Stimulated activated CD8-positive, alpha-beta memory T cell treated with anti-CD3 and anti-CD28 coated beads, Interleukin-7, amount 100 ng/mL, for 1 hour (primary cell): ENCODE measurements at places on chromosomes 5 and 9.

DNA sequence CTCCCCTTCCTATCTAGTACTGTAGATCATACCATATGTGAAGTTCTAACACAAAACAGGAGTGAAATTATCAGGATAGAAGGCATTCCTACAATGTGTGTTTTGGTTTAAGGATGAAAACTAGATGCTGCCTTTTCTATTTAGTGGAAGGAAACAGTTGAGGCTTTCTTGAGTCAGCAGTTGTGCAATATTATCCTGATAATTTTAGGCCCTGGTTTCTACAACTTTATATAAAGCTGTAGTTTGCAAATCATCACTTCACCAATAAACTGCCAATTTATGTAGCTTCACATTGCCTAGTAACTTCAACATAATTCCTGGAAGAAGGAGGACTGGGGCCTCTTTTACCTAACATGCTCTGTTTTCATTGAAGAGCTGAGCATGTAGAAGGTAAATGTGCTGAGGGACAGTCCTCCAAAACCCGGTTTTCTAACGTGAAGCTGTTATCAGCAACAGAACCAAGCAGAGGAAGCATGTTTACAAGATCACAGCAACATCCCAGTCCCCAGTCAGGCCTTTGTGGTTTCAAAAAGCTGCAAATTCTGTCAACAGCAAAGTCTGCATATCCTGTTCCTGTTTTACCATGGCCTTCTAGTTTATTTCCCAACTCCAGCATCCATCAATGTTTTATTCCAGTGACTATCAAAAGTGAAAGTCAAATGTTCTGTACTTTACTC lies 513.4 kb upstream of the MEF2C start:
- DNase-seq, result no peak

DNA sequence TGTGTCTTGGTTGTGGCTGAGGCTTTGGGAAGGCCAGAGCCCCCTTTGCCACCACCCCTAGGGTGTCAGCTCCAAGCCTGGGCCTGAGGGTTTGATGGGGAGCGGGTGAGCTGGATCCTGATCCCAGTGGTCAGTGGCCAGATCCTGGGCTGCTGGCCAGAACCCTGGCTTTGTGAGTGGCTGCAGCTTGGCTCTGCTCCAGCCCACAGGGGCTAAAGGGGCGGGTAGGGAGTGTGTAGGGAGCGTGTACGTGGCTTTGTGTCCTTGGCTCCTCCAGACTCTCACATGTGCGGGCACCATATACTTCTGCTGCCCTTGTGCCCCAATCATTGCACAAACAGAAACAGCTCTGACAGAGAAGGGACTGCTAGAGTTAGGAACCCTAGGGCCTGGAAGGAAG lies 1.2 kb upstream of the IL11RA start:
- DNase-seq, result no peak

- DNase-seq, result no peak
These were observed 25.2 kb upstream of the CEMIP2 start for GRCh38 chr9:71793386-71794105.

DNA sequence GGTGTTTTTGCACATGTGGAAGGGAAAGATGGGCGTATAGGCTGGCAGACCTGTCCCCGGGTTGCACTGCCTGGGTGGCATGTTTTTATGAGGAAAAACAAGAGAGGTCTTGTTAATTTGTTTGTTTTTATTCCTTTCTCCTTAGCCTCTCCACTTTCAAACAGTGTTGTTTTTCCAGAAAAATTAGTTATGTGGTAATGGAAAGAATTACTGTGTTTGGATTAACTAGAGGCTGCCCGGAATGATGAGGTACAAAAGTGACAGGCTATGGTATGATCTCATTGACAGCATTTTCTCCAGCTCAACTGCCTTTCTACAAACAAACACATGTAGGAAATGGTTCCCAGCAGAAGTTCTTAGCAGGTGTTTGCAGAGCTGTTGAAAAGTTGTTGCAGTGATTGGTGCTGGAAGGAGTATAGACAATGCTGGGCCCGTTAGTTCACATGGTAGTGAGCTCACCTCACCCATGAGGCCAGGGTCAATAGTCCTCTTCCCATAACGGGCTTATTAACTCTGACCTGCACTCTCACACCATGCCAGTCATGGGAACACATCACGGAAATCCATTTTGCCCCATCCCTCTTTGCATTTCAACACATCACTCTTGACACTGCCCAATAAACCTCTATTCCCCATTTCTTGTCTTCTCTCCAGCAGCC lies 111.3 kb upstream of the SAP30L start:
- no peak for DNase-seq

DNA sequence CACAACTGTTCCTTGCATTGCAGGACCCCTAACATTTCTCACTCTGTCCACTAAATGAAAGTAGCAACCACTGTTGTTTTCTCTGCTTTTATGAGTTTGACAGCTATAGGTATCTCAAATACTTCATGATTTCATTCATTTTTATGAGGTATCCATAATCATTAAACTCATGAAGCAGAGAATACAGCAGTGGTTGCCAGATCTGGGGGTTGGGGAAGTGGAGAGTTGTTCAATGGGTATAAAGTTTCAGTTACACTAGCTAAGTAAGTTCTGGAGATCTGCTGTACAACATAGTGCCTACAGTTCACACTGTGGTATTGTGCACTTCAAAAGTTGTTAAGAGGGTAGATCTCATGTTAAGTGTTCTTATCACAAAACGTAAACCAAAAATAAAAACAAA lies 23.4 kb upstream of the CAMK4 start:
- DNase-seq, result no peak

DNA sequence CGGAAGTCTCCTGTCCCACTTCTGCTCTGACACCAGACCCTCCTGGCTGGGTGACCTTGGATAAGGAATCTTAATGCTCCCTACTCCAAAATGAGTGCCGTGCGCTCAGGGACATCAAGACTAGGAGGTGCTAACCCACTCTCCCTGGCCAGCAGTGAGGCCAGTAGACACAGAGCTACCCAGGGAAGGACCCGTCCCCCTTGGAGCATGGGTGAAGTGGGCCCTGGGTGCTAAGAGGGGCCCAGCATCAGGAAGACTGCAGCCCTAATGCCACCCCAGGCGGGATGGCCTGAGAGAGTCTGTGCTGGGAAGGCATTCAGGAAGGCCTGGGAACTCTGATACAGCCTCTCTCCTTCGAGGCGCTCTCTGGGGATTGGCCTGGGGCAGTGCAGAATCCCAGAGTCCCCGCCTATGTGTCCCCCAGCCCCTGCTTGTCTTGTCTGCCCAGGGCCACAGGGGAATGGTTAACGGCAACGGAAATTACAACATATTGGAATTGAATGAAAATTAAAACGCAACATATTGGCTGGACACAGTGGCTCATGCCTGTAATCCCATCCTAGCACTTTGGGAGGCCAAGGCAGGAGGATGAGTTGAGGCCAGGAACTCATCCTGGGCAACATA lies 29.7 kb upstream of the RNU6ATAC start:
- DNase-seq, result no peak

DNA sequence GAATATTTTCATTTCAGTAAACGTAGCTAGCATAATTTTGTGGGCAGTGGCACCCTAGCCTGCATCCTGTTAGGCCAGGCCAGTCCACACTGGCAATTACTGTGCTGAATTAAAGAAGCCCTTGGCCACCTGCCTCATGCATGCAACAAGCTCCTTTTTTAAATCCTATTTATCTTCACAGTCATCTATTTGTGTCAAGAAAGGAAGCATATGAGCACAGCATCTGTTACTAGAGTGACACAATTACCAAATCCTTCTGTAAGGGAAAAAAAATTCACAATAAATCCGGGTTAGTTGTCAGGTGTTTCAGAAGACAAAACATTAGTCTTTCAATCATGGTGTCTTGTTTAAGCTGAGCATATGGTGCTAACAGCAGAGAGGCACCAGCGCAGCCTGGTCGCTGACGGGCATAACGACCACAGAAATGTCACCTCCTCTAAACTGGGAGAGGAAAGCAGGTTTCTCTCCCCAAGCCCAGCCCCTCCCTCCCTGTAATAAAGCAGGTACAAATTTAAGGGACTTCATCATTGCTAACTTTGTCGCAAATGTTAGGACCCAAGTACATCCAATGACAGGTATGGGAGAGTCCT lies 520.6 kb downstream of the CTNND2 start:
- no peak for DNase-seq

DNA sequence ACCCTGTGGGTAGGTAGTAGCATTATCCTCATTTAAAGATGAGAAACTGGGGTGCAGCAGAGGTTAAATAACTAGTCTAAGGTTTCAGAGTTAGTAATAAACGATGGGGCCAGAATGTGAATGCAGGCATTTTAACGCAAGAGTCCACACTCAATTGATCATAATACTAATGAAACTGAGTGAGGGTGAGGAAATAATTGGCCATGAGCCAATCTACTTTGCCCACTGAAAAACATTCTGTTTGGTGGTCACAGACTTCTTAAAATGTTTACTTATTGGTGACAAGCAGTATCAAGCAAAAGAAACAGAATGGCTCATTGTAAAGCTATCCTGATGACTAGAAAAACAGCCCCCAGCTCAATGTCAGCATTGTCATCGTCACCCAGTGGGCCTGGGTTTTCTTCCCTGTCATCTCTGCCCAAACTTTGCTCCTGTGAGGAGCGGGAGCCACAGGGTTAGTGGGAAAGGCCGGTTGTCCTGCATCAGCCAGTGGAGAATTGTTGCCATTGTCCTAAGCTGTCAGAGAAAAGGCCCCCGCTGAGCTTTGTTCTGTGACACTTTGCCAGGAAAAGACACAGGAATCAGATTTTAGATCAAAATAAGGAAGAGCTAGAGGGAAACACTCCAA lies 77.3 kb upstream of the MAN2A1 start:
- no peak for DNase-seq

GRCh38 chr9:136326061-136326760 lies 1.1 kb upstream of the GPSM1 start:
- no peak for DNase-seq

- no peak for DNase-seq
These were observed 19.0 kb upstream of the FER start for GRCh38 chr5:108728566-108729241.

GRCh38 chr9:2320114-2320513 lies 301.5 kb upstream of the VLDLR start:
- DNase-seq, result no peak

GRCh38 chr5:150662731-150663516 lies 1.9 kb downstream of the MYOZ3 start:
- no peak for DNase-seq

- no peak for DNase-seq
These were observed 202.5 kb downstream of the CDK5RAP2 start for GRCh38 chr9:120377268-120378159.

GRCh38 chr5:113058269-113058668 lies 81.7 kb downstream of the DCP2 start:
- no peak for DNase-seq

DNA sequence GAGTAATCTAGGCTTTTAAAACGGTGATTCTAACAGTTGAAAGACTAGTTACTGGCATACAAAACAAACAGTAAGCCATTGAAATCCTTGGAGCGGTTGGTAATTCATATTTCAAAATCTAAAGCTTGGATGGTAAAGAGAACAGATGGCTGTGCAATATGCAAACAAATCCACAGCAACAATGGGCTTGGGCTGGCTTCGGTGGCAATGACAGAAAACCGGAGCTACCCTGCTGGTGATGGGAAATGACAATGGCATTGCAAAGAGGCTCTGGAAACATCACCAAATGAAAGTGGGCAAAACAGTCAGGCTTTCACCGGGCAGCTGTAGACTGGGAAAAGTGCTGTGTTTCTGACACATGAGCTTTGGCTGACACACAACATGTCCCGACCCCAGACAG lies 42.2 kb downstream of the MED27 start:
- no peak for DNase-seq

GRCh38 chr9:88464851-88465250 lies 70.1 kb upstream of the NXNL2 start:
- no peak for DNase-seq

- DNase-seq, result no peak
These were observed 168.5 kb upstream of the ISL1 start for GRCh38 chr5:51214746-51215145.

DNA sequence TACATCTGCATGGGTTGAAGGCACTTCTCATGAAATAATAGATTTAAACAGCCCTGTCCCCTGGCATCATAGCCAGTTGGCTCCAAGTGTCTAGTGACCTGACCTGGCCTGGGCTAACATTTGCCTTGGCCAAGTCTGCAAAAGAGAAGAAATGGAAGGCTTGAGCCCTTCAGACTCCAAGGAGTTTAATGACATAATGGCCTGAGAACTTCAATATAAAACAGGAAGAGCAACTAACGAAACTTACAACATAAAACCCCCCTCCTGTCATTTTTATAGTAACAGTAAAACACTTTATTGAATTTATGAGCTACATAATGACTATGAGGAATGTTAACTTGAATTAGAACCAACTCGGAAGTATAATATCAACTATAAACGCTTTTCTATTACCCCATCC lies 218.8 kb upstream of the TBCA start:
- DNase-seq, result no peak

DNA sequence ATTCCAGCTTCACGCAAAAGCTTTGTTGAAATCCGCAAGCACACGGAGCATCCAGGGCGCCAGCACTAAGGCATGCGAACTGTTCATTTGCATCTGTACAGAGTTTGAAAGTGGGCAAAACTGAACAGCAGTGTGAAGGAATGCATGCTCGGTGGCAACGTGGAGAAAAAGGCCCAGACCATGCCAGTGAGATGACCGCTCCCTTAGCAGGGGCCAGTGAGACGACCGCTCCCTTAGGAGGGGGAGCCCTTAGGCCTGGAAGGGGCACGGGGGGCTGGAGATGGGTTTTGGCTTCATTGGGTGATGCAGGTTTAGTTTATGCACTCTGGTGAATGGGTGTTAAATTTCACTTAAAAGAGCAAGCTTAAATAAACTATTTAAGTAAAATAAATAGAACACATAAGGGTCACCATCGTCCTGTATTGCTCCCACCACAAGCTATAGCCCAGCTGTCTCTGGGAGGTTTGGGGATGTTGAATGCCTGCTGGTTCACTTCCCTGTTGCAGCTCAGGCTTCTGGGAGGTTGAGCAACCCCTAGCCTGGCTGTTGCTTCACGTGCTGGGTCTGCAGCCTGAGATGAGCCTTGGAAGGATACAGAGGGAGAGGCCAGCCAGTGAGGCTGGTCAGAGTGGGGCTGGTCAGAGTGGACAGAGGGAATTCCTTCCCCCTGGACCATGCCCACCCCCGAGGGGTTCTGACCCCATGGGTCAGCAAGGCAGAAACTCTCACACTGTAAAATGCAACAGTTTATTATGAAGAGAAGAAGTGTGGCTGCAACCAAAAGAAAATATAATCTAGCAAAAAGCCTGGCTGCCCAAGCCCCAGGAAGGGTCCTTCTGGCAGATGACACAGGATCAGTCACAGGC lies 4.6 kb upstream of the FCN1 start:
- DNase-seq, result no peak
